ENCODE measurements at places on chromosomes 3 and 15. TPM values are rescaled to one million over a fixed set of nuclear protein-coding genes. Genes with fewer than 3 reads are reported as not detected.

GRCh38 chr15:52421029-52421428, 107.7 kb downstream of the MYO5A start:
- DNase-seq, result no peak

DNA sequence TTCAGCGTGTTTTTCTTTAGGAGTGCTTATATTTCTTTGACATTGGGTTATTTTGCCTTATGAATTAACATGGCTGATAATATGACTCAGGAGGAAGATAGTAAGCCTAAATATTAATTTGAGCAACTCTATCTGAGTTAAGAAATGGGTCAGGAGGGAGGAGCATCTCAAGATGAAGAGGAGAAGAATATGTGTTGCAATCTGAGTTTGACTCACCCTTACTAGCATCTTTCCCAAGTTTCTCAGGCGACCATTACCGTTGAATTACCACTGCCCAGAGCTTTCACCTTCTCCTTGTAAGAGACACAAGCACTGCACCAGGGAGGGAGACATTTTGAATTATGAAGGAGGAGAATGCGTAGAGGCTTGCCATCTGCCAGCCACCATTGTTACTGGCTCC, 138.3 kb upstream of the MYRIP start:
- DNase-seq, result no peak

DNA sequence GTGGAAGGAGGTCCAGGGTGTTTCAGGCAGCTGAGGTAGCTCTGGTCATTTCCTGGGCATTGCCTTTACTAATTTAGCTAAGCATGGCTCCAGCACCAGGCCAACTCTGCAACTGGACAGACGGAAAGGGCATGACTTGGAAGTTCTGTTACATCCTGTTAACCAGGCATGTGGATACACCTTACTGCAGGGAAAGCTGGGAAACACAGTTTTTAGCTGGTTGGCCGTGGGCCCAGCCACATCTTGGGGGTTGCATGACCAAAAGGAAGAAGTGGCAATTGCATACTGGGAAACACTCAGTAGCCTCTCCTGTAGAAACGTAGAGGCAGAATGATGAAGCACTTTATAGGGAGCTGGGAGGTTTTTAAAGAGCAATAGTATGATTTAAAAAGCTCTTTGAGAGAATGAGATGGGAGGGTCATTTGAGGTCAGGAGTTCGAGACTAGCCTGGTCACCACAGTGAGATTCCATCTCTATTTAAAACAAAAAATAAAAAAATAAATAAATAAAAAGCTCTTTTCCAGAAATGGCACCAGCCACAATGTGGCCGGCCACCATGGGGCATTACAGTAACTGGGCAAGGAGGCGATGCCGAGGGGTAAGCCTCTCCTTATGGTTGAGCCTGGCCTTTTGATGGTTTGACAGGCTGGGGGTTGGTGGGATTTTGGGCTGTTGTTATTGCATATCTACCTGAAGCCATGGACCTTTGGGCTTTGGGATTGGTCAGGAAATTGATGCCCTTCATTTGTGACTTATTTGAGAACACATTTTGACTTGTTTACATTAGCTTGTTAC, 28.6 kb downstream of the TRAK1 start:
- no peak for DNase-seq

- peak; percentile 66 for DNase-seq
These were observed 89.0 kb downstream of the IQSEC1 start for GRCh38 chr3:12984023-12984823.

DNA sequence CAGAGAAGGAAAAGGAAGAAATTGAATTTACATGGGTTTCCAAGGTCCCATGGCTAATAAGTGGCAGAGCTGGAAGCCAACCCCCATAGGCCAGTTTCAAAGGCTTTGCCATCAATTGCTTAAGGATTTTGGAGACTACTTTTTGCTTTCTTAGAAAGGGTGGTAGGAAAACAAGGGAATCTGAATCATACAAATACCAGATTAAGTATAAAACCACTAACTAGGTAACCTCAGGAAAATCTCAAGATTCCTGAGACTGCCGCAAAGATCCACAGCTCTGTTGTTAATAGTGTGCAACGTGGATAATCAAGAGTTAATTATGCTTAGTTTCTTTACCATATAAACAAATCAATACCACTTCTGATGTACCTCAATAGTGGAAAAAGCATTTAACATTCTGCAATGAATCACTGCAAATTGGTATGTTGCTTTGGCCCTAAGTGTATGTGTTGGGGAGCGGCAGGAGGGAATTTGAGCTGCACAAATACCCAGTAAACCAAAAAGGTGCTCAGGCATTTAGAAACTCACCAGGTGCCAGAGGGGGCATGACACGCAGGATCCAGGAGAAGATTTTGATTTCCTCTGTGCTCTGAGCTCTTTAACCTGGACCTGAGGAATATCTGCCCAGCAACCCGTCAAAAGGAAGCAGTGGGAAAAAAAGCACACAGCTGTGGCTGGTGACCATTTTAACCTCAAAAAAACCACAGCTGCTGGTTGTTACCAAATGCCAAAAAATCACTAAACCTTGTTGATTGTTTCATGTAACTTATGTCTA, 22.0 kb downstream of the AADAC start:
- DNase-seq, result peak; percentile 64

DNA sequence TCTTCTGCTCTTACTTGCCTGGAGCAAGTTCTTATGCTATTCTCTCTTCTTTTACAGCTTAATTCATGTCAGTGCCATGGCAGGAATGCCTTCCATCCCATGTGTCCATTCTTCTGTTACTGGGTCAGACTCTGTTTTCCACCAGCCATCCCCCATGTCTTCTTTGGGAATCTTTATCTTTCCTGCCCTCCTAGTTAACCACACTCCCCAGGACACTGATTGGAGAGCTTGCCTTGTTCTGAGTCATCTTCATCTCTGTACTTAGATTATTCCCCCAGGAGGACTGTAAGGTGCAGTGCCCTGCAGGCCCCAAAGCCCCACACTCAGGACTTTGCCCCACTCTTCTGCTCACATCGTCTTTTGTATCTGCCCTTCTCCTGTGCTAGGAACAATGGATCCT, 3.6 kb downstream of the ABHD17C start:
- peak; percentile 42 for DNase-seq

Gene UTS2B
- total RNA-seq, result 0.72 TPM

Gene LMCD1
- 50.0 TPM for total RNA-seq

Gene ADAMTS7
- 0.83 TPM for total RNA-seq

All from IMR-90 (cell line).